ENCODE measurements at places on chromosomes 11 and 22. TPM values are rescaled to one million over a fixed set of nuclear protein-coding genes. Genes with fewer than 3 reads are reported as not detected.

Gene PDE2A
- 13.6 TPM for polyA plus RNA-seq

Gene RAPSN
- not detected for polyA plus RNA-seq

Gene GAL3ST3
- polyA plus RNA-seq, result 3.8 TPM

Gene TIGD3
- polyA plus RNA-seq, result 0.60 TPM

Gene OR8D1
- polyA plus RNA-seq, result not detected

GRCh38 chr11:63871962-63872799 lies 33.3 kb downstream of the MARK2 start:
- peak; percentile 70 for DNase-seq

DNA sequence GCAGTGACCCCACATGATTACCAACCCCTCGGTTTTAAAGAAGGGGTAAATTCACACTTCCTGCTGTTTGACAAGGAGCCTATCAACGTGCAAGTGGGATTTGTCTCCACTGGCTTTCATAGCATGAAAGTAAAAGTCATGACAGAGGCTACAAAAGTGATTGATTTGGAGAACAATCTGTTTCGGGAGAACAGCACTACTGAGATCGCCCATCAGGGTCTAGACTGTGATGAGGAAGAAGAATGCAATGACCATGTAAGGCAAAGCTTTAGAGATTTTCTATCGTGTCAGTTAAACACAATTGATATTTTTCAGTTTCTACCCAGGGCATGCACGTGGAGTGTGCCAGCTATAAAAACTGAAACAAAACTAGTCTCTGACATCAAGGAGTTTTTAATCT lies 41.7 kb downstream of the HORMAD2 start:
- DNase-seq, result peak; percentile 31
